ENCODE measurements at places on chromosomes 13 and 19.

DNA sequence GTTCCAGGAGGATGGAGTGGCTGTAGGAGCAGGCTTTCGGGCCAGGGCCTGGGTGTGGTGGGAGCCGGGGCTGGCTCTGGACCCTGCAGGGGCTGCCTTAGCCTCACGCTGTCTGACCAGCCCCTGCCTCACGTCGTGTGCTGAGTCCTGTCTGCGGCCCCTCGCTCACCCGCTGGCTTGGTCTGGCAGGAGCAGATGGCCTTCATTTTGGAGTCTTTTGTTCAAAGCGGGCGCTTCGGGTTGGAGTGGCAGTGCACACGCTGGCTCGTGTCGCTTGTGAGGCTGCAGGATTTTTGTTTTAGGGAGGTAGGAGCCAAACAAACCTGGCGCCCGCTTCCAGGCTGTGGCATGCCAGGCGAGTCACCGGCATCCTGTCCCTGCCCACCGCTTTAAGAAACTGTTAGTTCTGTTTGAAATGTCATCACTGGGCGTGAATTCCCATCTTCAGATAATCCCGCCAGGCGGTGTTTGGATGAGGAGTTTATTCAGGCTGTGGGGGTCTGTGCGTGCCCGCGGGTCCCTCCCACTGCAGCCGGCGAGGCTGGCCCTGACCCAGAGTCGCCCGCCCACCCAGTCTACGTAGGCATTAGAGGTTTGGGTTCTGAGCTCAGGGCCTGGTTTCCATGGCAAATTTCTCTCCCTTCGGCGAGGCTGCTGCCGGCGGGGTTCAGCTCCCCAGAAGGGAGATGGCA, 89.8 kb downstream of the KDM4B start:
- DNase-seq, result no peak

- no peak for DNase-seq
Observed at GRCh38 chr13:52906122-52906903, 57.9 kb upstream of the PCDH8 start.

DNA sequence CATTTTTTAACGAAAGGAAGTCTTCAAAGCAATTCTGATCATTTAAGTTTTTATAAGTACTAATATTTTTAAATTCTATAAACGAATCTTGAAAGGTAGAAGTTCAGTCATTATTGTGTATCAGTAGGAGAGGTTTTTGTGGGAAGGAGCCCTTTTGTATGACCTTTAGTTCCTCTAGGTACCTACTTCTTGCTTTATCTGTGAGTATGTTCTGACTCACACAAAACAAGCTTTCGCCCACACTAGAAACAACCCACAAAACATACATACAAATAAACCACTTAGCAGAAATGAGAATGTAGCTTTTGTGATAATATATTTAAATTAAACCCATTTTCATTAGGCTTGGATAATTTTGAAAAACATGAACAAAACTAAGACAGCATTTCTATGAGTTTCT, 27.8 kb downstream of the ERCC5 start:
- DNase-seq, result no peak

GRCh38 chr19:41428481-41428859, 1.3 kb upstream of the B3GNT8 start:
- DNase-seq, result no peak

Data from DMS153 (cell line).